ENCODE measurements at places on chromosomes 12 and 14.

DNA sequence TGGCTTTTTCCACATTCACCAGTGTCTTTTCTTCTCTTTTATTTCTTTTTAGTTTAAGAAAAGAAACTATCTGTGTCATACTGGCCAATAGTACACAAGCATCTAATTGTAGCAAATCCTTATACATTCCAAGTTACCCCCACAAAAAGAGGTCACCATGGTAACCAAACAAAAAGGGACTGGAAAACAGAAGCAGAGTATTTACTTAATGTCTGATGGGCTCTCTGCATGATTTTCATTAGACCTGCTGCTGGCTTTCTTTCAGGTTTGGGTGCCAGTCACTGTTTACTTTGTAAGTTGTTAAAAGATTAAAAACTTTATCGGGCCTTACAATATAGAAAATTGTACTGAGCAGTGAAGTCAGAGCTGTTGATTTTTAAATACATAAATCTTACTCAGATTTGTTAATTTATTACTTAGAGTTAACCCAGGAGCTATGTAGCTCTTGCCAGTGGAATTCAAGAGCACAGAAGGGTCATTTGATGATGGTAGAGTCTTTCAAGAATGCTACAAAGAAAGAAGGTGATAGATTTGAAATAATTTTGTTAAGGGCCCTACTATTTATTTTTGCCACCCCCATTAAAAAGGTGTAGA lies 123.9 kb downstream of the BRMS1L start:
- DNase-seq, result no peak

DNA sequence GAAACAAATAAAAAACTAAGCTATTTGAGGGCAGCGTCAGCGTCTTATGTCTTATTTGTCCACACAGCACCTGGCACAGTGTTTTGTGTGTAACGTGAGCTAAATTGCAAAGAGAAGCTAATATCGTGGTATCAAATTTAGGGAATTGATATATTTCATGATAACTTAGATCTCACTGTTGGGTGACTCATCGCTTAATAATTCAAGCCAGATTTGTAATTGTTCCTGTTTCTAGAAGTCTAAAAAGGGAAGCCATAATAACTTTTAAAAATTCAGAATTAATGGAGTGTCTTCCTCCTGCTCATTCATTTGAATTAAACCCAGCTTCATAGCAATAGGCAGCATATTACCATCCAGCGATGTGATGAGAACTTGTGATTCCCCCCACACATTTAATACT lies 214.7 kb downstream of the PDZRN4 start:
- no peak for DNase-seq

DNA sequence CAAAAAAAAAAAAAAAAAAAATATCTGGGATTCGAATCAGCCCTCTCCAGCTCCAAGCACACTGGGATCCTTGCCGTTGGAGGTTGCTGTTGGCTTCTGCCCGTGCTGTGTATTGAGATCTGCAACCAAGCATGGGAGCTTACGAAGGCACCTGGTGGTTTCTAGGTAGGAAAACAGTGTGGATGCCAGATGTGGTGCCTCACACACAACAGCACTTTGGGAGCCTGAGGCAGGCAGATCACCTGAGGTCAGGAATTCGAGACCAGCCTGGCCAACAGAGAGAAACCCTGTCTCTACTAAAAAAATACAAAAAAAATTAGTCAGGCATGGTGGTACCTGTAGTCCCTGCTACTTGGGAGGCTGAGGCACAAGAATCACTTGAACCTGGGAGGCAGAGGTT lies 47.4 kb downstream of the ATF7 start:
- DNase-seq, result no peak

DNA sequence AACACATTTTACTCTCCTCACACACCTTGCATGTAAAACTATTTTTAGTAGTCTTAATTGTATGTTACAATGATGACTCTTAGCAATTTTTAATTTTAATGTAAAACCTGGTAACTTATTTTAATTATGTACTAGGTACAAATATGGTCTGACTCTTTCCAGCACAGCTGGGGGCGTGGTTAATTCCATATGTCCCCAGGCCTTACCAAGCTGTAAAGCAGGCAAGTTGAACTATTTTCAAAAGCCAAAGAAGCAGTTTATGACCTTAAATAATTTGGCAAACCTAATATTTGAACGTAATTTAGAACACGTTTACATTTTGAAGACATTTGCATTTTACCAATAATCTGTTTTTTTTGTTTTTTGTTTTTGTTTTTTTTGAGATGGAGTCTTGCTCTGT lies 9.3 kb upstream of the ACOT6 start:
- no peak for DNase-seq

DNA sequence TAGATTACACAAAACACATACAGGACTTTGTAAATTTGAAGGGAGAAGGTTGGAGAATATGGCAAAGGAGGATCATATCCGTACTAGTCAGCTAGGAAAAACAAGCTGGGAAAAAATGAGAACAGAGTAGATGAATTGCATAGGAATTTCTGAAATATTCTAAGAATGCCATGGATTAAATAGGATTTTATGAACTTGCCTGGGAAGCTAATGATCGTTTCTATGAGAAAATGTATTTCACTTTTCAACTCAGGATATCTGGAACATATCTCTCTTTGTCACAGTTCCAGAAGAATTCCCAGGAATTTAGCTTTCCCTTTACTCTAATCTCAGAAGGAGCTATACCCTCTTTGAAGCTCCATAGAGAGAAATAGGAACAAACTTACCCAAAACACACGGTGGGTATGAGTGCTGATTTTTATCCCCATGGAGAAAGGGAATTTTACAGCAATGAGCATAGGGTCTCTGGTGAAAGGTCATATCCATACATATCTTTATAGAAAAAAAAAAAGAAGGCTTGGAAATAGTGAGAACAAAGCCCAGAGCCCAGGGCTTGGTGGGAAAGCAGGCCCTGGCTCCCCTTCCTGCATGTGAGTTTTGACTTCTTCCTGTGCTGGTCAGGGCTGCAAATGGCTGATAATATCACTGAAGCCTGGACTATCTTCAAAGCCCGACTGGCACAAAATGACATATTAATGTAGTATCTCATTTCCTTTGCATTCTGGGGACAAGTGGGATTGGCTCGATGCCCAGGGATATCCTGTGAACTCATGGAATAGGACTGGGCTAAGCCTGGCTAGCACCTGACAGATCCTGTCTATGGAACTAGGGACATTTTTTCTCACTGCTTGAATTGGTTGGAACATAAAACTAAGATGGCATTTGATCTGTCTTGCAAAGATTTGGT lies 136.3 kb downstream of the AEBP2 start:
- DNase-seq, result no peak

DNA sequence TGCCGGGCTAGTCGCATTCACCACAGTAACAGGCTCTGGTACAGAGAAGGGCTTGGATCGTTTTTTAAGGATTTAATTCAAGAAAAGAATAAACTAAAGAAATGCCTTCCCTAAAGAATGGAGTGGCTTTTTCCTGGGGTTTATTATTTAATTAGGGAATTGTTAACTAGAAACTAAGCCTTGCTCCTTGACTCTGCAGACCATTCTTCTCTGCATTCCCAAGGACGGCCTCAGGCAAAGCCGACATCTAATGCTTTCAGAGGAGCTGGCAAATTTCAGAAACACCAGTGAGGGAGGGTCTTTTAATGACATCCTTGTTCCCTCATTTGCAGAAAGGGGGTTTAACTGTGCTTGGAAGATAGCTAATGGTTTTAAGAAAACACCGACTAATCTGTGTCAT lies 174.0 kb downstream of the EGLN3 start:
- no peak for DNase-seq

GRCh38 chr12:124761871-124762270 lies 101.8 kb downstream of the SCARB1 start:
- no peak for DNase-seq

DNA sequence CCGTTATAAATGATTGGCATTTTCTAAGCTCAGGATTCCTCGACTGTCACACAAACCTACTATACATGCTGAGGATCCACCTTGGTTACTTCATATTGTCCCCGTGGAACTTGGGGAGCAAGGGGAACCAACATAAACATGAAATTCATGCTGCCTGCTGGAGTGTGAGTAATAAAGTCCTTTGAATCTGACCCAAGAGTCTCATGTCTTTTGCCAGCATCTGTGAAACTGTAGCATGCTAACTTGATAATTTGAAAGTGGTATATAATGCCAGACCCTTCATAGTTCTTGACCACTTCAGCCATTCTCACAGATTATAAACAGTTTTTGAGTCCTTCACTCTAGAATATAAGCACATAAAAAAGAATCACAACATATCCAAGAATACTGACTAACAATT lies 17.1 kb downstream of the SLC35F4 start:
- DNase-seq, result no peak

- DNase-seq, result peak; percentile 9
Observed at GRCh38 chr14:106843951-106844483, 1317.6 kb downstream of the TMEM121 start.

GRCh38 chr12:97575403-97576193 lies 113.0 kb downstream of the RMST start:
- DNase-seq, result no peak

DNA sequence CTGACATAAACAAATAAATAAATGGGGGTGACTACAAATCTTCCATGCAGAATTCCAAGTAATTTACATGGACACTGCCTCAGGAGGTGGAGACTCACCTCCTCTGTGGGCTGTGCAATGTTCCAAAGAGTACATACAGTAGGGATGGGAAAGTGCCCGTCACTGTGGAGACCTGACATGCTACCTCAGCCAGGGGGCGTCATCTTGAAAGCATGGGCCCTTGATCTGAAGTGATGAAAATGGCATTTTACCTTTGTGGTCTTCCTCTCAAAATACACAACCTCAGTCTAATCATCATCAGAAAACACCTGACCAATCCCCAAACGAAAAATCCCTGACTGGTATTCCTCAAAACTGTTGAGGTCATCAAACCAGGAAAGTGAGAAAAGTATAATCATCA lies 48.4 kb downstream of the ANAPC7 start:
- peak; percentile 13 for DNase-seq

GRCh38 chr12:6494968-6495367 lies 1.1 kb downstream of the NCAPD2 start:
- no peak for DNase-seq

DNA sequence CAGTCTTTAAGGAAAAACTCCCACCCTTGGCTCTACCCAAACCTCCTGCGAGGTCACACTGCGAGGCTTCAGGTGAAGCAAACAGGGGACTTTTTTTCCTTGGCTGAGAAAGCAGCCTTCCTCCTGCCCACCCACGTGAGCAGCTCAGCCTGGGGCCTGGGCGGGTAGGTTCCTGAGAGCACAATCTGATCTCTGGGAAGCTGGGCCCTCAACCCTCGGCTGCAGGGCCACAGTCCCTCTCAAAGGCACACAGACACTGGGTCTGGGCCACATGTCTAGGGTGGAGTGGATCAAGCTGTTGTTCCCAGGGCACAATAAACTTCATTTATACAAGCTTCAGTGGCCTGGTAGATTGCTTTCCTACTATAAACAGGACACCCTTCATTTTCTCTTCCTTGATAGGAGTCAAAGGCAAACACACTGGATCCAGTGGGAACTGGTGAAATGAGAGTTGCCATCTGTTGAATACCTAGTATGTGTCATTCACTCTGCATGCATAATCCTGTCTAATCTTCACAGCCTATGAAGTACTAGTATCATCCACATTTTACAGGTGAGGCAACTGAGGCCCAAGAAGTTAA lies 41.3 kb upstream of the PNMA1 start:
- no peak for DNase-seq

DNA sequence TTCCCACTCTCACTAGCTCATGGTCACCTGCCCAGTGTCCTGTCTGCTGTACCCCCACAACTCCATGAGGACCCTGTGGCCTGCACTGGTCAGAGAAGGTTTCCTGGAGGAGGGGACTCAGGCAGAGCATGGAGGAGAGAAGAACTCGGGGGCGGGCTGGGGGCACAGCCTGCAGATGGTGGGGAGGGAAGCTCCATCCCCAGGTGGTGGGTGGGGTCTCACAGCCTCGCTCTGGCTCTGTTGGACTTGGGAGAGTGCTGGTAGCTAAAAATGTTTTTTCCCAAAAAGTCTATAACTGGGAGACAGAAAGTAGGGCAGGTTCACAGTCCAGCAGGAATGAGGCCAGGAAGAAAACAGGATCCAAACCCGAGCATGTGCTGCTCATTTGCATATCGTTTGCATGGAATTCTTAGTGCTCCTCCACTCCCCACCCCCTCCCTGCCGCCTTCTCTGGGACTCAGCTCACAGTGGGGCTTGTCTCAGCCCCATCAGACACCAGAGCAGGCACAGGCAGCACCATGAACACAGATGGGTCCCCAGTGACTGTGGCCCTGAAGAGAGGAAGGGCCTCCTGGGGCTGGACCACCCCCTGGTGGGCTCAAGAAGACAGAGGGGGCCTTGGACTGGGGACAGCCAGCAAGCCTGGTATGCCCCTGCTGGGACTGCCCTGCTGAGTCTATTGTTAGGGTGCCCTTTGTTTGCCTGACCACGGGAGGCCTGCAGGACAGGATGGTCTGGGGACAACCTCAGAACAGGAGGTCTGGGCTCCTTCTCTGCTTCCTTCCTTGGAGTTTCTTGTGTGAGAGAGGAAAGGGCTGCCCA lies 67.0 kb upstream of the SFSWAP start:
- no peak for DNase-seq

DNA sequence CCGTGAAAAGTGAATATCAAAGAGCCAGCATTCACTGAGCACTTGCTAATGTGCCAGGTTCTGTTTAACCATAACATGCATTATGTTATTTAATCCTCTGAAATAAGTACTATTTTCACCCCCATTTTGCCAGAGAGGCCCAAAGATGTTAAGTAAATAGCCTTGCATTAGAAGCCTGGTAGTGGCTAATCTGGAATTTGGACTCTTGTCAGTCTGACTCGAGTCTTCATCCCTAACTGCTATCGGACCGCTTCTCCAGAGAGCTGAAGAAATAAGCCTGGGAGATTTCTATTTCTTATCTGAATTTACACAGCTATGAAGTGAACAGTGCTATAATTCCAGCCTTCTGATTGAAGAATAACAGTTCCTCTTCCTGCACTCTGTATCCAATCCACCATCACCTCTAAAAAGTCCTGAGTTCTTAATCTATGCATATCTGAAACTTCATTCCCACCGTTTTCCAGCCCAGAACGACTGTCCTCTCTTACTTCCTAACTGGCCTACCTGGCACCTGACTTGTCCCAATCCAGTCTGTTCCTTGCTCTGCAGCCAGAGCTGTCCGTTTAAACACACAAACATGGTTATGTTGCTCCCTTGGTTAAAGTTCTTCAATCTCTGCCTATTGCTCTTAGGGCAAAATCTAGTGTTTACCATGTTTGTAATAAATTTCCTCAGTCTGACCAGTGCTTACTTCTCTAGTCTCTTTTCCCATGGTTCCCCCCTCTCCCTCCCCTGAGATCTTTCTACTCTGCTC lies 2.3 kb downstream of the POLR3B start:
- DNase-seq, result no peak

DNA sequence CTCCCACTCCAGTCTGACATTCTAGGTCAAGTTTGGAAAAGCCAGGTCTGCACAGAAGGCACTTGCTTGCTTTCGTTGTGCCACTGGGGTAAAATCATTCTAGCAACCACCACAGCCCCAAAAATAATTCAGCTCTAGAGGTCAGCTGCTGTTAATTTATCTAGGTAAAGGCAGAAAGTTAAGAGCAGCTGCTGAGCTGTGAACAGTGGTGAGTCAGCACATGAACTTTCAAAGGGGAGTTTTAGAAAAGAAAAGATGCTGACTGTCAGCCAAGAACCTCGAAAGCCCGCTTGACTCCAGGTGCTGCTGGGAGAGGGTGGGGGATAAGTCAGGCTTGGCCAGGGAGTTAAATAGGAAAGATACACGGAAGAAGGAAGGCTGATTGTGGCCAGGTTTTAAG lies 12.7 kb downstream of the CCDC197 start:
- no peak for DNase-seq

All from T-helper 9 cell (primary cell).